ENCODE measurements at places on chromosomes 7 and 10.

GRCh38 chr7:134943785-134944400 lies 42.4 kb upstream of the AGBL3 start:
- peak; percentile 30 for DNase-seq

DNA sequence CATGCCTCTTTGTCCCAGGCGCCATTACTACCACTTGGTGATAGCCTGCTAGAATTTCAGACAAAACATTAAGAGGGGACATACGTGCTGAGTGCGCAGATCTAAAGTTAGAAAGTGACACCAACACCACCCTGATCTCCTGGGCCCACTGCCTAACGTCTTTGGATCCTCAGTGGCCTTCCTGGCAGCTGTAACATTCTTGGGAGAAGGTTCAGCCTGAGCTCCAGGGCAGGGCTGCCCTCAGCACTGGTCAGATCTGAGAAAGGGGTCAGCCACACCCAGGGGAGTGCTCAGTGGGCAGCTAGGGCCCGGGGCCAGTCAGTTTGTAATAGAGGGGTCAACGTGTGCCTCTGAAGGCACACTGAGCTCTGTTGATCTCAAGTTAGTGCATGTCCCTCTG lies 48.4 kb downstream of the ZCCHC24 start:
- no peak for DNase-seq

DNA sequence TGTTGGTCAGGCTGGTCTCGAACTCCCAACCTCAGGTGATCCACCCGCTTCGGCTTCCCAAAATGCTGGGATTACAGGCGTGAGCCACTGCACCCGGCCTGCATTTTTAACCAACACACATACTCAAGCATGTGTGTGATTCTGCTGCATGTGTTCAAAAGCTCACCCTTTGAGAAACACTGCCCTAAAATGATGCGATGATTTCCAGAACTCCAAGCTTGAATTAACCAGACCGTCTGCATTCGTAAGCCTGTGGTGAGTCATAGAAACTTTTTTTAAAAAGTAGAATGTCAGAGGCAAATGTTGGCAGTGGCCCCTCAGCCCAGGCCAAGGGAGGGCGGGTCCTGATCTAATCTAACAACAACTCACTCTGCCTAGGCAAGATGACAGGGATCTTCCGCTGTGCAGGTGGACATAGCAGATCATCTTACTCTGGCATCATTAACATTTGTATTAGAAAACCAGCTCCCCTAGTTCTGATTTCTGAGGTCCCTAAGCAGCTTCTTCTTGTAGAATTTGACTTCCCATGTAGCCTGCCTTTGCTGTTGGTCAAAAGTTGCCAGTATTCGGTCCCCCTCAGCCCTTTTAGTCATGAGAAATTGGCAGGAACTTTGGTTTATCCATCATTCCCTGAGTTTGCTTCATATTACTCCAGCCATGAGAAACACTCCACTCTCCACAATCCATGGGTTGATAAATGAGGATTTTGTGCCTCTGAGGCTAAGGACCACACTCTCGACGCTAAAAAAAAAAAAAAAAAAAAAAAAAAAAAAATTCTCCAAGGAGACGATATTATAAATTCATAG lies 190.4 kb downstream of the SKIDA1 start:
- DNase-seq: peak; percentile 95

GRCh38 chr10:72049969-72050781 lies 38.2 kb downstream of the SPOCK2 start:
- DNase-seq: peak; percentile 18

GRCh38 chr10:95077556-95077955 lies 8.3 kb upstream of the CYP2C8 start:
- DNase-seq: no peak
